ENCODE measurements at places on chromosomes 5 and 9.
A peak's percentile ranks its signal among the peaks of the same experiment; 100 is the strongest.

GRCh38 chr9:34691936-34692315 lies 850 bp upstream of the CCL19 start:
- DNase-seq = no peak

GRCh38 chr9:81686614-81687520 lies 2.5 kb downstream of the TLE1 start:
- no peak for DNase-seq

DNA sequence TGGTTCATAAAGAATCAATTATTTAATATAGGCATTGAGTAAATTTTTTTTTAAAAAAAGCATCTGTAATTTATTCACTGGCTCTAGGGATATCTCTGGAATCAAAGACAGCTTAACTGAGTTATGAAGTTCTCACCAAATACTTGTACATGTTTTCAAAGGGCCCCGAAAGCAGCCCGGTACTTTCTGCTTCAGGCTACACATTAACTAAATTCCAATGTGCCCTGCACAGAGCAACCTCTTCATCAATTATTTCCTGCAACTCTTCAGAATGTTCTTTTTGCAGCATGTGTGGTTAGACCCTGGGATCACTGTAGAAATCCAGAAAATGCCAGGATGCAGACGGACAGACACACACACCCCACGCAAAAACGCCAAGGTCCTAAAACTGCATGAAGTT lies 209.0 kb downstream of the EFNA5 start:
- no peak for DNase-seq

DNA sequence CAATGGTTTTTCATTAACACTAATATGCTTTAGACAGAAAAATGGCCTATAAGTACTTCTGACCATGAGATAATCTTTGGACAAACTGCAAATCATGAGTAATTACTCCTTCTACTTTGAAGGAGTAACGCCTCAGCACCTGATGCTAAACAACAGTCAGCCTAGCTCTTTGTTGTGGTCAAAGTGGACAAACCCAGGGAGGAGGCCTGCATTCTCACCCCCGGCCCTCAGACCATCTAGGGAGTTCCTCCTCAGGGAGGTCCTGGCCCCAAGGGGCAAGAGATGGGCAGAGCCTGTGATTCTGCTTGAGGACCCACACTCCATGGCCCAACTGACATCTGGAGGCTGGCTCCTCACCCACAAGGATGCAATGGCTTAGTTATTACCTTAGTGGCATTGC lies 48.2 kb upstream of the ANGPTL2 start:
- no peak for DNase-seq

DNA sequence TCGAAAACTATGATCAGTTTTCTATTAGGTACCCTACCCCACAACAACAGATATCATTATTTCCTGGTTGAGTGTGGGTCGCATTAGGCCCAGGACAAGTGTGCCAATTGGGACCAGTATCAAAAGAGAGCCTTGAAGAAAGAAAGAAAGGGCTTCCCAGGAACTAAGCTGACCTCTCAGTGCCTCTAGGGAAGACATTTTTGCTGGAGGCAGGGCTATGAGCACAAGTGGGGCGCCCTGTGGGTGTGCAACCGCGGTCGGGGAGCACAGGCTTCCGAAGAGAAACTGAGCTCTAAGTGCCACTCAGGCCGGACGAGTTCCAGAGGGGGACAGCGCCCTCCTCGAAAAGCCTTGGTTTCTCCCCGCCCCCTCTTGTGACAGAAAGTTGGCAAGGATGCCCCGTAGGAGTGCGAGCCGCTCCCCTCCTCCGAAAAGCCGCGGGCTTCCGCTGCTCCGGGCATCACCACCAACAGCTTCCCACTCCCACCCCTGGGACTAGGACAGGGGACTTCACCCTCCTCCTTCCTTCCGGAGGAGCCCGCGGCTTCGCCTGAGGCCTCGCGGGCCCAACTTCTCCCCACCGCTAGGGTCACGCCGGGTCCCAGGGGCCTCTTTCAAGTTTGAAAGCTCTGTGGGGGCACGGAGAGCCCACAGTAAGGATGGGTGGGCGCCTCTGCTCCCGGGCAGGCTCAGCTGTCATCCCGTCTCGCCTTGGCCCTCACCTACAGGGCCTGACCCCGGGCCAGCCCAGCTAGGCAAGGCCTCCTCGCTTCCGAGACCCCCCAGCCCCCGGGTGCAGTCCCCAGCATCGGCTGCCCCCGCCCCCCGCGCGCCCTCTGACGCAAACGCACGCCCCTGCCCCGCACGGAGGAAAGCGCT lies 2.0 kb downstream of the NR2F1-AS1 start:
- no peak for DNase-seq

GRCh38 chr5:38079620-38080402 lies 178.5 kb upstream of the EGFLAM start:
- no peak for DNase-seq

DNA sequence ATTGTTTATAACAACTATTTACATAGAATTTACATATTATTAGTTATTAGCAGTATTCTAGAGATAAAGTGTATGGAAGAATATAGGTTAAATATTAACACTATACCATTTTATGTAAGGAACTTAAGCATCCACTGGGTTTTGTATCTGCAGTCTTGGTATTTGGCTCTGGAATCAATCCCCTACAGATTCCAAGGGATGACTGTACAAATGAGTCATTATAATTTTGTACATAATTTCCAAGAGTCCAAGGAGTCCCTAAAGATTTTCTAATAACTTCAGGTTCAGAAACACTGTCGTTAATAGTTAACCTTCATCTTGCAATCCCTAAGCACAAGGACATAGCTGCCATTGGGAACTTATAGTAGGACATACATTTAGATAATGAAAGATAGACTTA lies 254.8 kb upstream of the PDE4D start:
- peak; percentile 25 for DNase-seq

GRCh38 chr5:31581498-31582099 lies 49.5 kb downstream of the C5orf22 start:
- no peak for DNase-seq

DNA sequence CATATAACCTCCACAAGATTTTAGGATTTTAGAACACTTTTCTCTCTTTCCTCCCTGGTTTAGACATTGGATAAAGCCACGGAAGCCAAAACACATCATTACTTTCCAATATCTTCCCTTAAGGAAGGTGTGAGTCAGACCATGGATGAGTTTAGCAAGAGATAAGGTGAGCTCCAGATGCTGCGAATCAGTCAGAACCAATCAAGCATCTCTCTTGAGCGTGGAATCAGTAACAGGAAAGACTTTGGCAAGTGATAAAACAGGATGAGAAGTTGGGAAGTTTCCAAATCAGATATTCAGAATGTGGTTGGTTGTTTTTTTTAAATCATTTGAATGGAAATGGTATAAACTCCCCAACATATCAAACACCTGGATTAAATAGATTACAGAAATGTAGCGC lies 397.8 kb downstream of the EFNA5 start:
- DNase-seq = no peak

DNA sequence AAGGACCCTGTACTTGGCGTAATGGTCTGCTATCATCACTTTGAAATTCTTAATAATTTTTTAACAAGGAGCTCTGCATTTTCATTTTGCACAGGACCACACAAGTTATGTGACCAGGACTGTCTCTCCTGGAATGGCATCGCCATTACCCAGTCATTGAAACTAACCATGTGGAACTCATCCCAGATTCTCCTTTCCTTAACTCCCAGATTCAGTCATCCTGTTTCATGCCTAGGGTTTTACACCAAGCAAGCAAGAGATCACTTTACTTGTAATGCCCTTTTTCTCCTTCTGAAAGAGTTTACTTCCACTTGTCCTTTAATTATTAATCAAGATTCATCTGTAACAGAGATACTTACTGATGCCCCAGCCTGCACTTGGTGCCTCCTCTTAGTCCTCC lies 12.0 kb downstream of the FRMD3 start:
- DNase-seq = no peak

- DNase-seq = no peak
Measured at GRCh38 chr5:72377910-72378638, 57.9 kb downstream of the PTCD2 start.

- no peak for DNase-seq
Measured at GRCh38 chr9:100396769-100397168, 30.2 kb upstream of the MSANTD3 start.

DNA sequence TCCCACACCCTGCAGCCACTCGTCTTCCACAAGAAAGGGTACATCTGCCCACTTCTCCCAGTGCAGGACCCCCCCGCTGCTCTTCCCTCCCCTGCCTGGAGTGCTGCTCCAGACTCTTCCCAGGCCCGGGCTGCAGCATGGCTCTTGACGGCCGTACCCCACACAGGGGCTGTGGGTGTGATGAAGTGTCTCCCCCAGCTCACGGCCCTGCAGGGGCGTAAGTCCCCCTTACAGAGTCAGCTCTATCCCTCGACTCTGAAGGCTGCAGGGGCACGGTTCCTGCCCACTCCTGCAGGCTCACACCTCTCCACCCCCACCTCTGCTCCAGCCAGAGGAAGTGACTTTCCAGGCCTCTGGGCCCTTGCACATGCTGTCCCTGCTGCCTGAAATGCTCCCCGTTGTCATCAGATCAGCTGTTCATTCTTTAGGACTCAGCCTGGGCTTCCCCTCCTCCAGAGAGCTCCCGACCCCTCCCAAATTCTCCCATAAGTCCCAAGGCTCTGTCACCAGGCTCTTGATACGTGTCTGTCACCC lies 180.6 kb upstream of the IER5L start:
- no peak for DNase-seq

DNA sequence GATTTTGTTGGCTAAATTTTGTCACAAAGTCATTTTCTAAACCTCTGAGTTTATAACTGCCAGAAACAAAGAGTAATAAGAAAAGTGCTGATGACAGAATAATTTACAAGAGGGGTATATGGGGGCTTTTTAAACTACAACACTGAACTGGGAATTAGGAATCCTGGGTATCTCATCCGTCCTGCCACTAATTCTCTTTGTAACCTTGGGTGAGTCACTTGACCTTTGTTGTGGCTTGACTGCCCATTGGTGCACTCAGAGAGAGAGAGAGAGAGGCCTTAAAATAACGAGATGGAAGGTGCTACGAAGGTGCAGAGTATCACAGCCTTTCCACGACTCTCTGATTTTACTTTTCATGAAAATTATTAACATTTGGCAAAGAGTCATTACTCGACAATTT lies 130.3 kb upstream of the CNTLN start:
- DNase-seq = no peak

DNA sequence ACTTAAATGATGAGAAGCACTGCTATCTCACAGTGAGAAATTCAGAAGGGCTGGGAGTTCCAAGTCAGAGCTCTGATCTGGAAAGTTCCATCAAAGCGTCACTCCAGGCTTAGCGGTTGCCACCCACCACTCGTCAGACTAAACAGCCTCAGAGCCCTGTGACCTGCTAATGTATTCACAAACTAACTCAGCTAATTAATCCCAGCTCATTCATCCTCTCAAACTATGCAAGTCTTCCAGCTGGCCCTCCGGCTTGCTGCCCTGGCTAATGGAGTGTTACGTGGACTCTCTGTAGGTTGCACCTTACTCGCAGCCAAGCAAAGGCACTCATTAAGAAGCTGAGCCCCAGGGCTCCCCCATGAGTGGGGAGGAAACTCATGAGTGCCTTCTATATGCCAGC lies 82.2 kb upstream of the GABRP start:
- DNase-seq = no peak

GRCh38 chr9:128987805-128988204 lies 40.3 kb downstream of the NUP188 start:
- peak; percentile 44 for DNase-seq

DNA sequence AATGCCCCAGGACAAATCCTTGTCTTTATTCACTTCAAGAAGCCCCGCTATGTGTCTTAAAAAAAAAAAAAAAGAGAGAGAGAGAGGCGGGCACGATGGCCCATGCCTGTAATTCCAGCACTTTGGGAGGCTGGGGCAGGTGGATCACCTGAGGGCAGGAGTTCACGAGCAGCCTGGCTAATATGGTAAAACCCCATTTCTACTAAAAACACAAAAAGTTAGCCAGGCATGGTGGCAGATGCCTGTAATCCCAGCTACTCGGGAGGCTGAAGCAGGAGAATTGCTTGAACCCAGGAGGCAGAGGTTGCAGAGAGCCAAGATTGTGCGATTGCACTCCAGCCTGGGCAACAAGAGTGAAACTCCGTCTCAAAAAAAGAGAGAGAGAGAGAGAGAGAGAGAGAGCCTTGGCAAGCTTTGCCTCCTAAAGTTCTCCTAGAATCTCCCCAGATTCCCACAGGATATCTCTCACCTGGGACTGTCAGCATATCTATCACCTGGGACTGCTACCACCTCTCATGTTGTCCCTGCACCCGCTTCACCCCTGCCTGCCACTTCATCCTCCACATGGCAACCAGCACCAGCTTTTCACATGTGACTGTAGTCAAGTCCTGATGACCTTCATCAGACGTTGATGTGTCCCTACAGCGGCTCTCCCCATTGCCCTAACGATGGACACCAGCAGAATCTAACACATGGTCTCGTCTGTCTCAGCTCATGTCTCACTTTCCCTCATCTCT lies 5.8 kb downstream of the ITK start:
- no peak for DNase-seq

- no peak for DNase-seq
Measured at GRCh38 chr5:2633992-2634391, 117.5 kb downstream of the IRX2 start.

DNA sequence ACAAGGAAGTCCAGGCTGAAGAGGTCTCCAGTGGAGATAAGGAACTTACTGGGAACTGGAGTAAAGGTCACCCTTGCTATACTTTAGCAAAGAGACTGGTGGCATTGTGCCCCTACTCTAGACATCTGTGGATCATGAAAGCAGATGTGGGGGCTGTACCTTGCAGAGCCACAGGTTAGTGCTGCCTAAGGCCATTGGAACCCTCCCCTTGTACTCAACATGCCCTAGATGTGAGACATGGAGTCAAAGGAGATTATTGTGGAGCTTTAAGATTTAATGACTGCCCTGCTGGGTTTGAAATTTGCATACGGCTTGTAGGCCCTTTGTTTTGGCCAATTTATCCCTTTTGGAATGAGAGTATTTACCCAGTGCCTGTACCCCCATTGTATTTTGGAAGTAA lies 397.3 kb upstream of the GRIN3A start:
- no peak for DNase-seq

GRCh38 chr9:22446589-22446949 lies at the start of gene DMRTA1:
TSS of gene DMRTA1 (plus strand) at chr9:22446824. CDS start at chr9:22447066, 242 bp downstream.
- no peak for DNase-seq

GRCh38 chr5:55176176-55176818 lies 3.3 kb upstream of the CDC20B start:
- DNase-seq = no peak

DNA sequence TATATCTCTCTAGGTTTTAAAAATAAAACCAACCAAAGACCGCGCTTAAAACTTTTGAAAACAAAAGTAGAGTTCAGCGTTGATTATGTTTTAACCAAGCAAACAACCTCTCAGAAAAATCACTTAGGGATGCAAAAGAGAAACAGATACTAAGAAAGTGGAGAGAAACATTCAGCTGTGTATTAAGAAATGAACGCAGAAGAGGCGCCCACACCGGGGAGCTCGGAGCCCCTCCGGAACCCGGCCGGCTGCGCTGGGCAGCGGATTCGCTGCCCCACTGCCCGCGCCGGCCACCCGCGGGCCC lies 1.4 kb downstream of the PITX1 start:
- no peak for DNase-seq

GRCh38 chr9:32010322-32010721 lies 374.1 kb upstream of the ACO1 start:
- DNase-seq = no peak

Data from fibroblast of skin of left biceps (primary cell).